NCI-H1048 (cell line): ENCODE measurements at places on chromosomes 2 and 18.

DNA sequence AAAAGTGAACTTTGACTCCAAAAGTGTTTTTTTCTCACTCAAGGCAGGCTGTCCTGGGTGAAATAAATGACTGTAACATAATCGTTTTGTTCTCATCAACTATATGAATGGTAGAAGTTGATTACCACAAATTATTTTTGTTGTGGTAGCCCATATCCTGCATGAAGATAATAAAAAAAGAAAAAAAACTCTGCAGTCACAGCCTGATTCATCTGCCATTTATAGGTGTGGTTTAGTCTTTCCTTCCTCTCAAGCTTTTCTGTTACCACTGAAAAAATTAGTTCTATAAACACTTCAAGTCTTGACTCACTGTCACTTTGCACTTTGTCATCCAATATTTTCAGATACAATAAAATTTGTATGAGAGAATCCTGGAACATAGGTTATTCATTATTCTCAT is 522.0 kb downstream of the PLCL1 start:
- DNase-seq: no peak

- no peak for DNase-seq
Measured at GRCh38 chr2:88117973-88118372, 9.9 kb downstream of the FABP1 start.

- DNase-seq: no peak
Measured at GRCh38 chr2:27712522-27712921, 48.8 kb downstream of the SLC4A1AP start.

- no peak for DNase-seq
Measured at GRCh38 chr18:70194227-70194890, 11.1 kb downstream of the RTTN start.

GRCh38 chr2:17879137-17879912 is 858 bp downstream of the KCNS3 start:
- DNase-seq: peak; percentile 55

GRCh38 chr2:201496785-201497184 is 45.2 kb downstream of the STRADB start:
- DNase-seq: no peak

DNA sequence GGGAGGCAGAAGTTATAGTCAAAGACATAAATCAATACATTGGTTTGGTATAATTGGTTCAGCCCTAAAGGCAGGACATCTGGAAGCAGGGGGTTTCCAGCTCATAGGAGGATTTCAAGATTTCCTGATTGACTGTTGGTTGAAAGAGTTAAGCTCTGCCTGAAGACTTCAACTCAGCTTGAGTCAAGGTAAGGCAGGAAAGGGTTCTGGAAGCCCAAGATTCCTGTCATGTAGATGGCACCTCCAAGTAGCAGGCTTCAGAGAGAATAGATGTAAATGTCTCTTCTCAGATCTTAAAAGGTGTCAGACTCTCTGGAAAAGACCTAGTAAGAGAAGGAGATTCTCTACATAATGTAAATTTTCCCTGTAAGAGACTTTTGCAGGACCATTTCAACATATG is 335.3 kb downstream of the RIT2 start:
- DNase-seq: no peak

DNA sequence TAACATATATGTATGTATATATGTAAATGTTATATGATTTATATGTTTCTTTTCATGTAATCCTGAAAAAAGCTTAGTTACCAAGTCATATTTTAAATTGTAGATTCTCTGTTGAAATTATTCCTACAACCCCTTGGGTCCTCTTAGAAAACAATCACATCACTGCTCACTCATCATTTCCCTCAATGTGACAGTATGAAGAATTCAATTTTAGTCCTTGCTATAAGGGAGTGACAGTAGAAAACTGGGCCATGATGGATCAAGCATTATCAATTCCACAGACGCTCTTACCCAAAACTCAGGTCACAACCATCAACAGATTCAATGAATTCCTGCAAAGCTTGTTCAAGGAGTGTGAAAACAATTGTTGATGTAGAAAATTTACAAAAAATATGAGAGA is 1389.5 kb upstream of the ACVR2A start:
- no peak for DNase-seq

DNA sequence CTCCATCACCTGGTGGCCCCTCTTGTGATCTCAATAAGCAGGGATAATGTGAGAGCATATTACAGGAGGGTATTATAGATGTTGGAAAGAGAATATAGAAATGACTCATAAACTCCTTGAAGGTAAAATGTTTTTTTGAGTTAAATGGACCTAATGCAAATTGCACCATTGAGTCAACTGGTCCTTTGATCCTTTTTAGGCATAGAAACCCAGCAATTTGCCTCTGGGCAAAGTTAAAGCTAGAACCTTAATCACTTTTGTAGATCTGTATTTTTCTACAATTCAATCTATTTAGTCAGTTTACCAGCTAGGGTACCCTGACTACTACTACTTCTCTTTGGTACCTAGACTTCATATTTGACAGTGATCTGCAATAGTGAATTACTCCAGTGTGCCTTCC is 71.8 kb upstream of the RNF152 start:
- DNase-seq: no peak

GRCh38 chr2:57376985-57377384 is 669.6 kb upstream of the VRK2 start:
- DNase-seq: no peak

DNA sequence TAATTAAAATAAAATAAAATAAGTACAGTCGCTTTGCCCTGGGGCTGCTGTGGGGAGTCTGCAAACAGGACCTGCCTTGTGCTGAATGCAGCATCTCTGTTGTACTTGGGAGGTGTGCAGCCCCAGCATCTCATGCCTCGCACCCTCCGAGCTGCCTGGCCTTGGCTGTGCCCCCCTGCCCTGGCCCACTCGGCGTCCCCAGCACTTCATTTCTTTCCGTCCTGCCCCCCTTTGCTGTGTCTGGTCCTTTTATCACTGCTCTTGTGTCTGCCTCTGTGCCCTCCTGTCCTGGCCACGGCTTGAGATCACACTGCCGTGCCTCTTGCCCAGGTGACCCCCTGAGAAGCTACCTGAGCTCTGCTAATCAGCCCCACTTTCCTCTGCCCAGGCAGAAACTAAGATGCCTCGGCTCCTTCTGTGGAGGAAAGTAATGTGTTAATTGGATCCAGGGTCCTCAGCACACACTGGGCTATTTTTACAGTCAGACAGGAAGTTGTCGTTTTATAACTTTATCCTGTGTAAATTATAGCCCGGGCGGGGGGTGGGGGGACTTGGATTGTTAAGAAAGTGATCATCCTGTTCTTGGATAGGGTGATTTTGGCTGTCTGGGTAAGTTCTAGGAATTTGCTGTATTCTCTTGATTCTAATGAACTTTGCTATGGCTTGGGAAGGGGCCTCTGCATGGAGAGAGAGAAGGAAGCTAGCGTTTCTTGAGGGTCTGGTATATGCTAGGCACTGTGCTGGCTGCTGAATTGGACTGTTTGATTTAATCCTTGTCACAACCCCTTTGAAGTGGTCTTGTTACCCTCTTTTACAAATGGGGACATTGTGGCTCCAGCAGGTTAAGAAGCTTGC is 69.4 kb downstream of the AGAP1 start:
- DNase-seq: no peak

DNA sequence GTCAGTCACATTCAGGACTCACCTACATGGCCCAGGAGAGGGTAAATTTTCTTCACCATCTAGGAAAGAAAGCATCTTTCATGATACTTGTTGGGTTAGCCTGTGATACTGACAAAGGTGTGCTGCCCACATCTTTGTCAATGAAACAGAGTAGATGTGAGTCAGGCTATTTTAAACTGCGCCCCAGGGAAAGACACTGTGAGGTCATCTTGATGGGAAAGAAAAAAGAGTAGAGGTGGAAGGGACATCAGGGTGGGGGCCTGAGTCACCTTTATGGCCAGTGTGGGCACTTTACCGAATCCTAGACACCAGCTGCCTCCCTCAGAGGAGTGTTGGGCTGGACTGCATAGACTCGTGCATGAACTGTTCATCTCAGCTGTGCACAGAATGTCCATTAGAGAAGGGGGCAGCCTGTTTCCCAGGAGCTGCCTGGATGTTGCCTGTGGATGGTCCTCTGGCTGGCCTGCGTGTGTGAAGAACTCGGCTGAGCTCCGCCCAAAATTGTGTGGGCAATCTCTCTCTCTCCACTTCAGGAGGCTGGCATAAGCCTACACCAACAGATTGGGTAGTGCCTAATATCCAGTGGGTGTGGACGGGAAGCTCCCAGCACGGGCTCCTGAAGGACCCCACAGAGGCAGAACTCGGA is 278.7 kb upstream of the PXDN start:
- DNase-seq: no peak

DNA sequence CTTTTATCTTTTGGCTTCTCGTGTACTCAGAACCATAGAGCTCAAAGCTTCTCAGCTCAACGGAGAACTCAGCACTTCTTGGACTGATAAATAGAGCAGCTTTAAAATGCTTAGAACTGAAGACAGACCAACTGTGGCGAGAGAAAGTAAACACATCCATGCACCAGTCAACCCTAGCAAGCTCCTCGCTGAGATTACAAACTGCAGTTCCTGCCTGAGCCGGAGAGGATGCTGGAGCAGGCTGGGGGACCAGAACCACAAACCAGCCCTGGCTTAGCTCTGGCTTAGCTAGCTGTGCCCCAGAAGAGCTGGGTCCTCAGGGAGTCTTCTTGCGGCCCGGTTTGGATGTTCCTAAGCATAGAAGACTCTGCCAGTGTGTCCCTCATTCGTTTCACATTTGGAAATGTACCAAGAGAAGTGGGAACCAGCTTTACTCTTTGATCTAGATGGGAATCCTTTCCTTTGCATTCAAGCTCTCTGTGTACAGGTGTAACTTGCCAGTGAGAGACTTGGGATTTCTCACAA is 5.6 kb downstream of the PAX8 start:
- DNase-seq: no peak

- DNase-seq: no peak
Measured at GRCh38 chr2:1978706-1979105, 234.4 kb upstream of the PXDN start.

DNA sequence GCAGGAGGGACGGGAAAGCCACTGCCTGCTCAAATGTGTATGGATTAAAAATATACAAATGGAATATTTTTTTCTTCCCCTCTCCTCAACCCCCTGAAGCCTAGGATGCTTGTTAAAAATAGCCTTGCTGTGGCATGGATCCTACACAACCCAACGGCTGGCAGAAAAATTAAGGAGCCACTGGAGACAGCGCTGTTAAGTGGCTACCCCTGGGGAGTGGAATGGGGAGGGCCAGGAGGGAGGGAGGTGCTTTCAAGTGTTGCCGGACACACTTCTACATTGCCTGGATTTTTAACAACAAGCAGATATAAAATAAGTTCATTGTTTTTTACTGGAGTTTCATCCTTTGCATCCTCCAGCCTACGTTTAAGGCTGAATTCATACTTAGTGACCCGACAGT is 66.6 kb downstream of the ZBTB7C start:
- no peak for DNase-seq

DNA sequence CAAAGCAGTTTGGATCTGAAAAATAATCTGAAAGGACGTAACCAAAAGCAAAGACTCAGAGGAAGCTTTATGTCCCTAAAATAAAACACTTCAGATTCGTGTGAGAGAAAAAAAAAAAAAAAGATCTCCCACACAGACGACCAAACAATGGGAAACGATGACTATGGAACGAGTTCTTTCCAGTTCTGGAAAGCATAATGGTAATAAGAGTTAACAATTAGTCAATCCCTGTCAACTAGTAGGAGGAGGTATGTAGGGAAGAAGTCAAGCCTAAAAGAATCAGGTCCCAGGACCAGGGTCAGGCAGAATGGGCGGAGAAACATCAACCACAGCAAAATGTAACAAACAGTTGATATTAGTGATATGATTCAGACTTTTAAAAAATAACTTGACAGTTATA is 170.3 kb upstream of the SETBP1 start:
- DNase-seq: no peak

DNA sequence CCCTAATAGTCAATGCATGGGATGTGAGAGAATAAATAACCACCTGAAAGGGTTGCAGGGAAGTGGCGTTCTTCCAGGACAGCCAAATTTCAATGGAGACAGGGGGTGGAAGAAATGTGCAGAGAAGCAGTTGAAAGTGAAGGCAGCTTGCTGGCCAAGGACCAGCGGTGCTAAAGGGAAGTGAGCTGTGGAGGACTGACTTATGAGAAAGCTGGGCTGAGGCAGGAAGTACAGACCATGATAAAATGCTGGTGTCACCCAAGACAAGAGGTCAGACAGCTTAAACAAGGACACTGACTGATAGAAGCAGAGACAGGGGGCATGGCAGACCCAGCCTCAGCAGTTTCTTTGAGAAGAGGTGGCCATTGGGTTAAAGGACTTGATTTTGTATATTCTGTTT is 106.7 kb downstream of the DTNB start:
- no peak for DNase-seq

GRCh38 chr2:43327119-43327518 is 100.7 kb upstream of the ZFP36L2 start:
- no peak for DNase-seq

- no peak for DNase-seq
Measured at GRCh38 chr2:210177769-210178168, 6.6 kb upstream of the KANSL1L start.

DNA sequence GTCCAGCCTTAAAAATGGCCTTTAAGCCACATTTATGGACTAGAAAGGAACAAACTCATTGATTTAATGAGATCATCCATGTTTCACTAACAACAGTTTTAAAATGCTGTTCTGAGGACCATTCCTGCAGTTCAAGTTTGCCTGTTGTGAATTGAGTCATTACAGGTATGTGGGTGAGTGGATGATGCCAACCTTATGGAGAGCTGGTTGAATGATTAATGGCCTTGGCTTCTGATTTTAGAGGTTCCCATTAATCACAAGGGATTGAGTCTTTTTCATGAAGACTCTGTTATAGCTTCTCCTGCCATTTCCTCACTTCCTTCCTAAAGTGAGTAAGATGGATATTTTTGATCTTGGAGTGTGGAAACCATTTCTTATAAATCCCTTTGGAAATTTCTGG is 459.8 kb upstream of the SLC14A2 start:
- no peak for DNase-seq

DNA sequence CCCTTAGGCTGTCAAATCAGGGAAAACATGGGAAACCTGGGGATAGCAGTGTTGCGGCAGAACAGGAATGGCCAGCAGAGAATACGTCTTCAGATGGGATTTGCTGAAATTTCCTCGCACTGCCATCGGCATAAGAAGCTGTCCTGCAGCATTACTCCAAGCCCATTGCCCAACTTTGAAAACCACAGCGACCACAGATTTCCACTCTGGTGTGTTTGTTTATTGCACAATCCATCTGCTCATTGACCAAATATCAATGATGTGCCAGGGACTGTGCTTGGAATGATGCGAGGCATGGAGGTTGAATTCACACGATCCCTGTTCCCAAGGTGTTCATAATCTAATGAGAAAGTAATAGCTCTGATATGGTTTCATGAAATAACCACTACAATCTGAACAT is 383.3 kb upstream of the MYT1L start:
- no peak for DNase-seq

GRCh38 chr2:23509596-23510292 is 124.8 kb downstream of the KLHL29 start:
- DNase-seq: no peak

- DNase-seq: no peak
Measured at GRCh38 chr2:207546822-207547221, 17.1 kb downstream of the CREB1 start.

- DNase-seq: no peak
Measured at GRCh38 chr2:239607517-239608191, 206.8 kb upstream of the HDAC4 start.

GRCh38 chr2:215354771-215355695 is 43.2 kb downstream of the ATIC start:
- no peak for DNase-seq

GRCh38 chr2:158999458-158999857 is 31.0 kb downstream of the TANC1 start:
- DNase-seq: no peak

- DNase-seq: no peak
Measured at GRCh38 chr2:211367711-211368110, 811.3 kb downstream of the CPS1 start.
